ENCODE measurements at places on chromosomes 2 and 18. TPM values are rescaled to one million over a fixed set of nuclear protein-coding genes. Genes with fewer than 3 reads are reported as not detected.

DNA sequence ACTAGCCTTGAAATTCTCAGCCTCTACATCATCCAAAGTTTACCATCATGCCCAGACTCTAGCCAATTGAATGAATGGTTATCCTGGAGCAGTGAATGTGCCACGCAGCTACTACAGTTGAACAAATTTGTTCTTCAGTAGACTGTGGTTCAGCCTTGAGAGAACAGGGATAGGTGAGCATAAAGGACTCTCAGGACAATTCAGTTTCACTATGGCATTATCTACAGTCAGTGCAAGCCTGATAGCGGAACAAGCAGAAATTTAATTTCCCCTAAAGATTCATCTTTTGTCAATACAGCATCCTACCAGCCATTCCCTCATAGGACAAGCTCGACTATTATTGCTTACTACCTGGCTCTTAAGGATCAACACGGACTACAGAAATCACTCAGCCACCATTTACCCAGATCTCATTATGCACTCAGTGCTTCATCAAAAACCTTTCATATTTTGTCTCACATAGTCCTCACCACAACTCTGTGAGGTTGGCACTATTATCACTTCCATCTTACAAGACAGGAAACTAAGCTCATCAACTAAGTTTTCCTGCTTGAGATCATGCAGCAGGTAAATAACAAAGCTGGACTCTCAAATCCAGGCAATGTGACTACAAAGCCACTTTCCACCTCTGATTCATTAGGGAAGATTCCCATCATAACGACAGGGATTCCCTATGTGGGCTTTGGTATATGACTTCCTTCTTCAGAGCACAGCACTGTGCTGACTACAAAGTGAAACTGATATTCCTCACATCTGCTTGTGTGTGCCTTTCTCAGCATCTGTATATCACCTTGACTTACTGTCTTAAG, 181.5 kb upstream of the ACVR2A start:
- H3K27me3 ChIP-seq, result no peaks in the 10 kb centered on the region
- DNase-seq, result no peak
- H3K36me3 ChIP-seq, result no peaks in the 10 kb centered on the region
- no peak overlapping the region for H3K27ac ChIP-seq
- H3K4me3 ChIP-seq, result no peak overlapping the region

GRCh38 chr2:196853301-196854087, 44.3 kb upstream of the C2orf66 start:
- no peak overlapping the region for H3K27ac ChIP-seq
- no peaks in the 10 kb centered on the region for H3K4me1 ChIP-seq
- DNase-seq, result no peak
- no peaks in the 10 kb centered on the region for H3K27me3 ChIP-seq
- H3K4me3 ChIP-seq, result no peak overlapping the region
- no peaks in the 10 kb centered on the region for H3K36me3 ChIP-seq

GRCh38 chr2:118013221-118013723, 598 bp downstream of the CCDC93 start:
- no peaks in the 10 kb centered on the region for H3K4me1 ChIP-seq
- peak overlapping the region; percentile 89 for H3K27ac ChIP-seq
- H3K27me3 ChIP-seq, result no peaks in the 10 kb centered on the region

- H3K36me3 ChIP-seq, result no peaks in the 10 kb centered on the region
- H3K4me3 ChIP-seq, result no peak overlapping the region
- no peaks in the 10 kb centered on the region for H3K4me1 ChIP-seq
- no peak for DNase-seq
- no peak overlapping the region for H3K27ac ChIP-seq
Measured at GRCh38 chr2:568639-569235, 108.5 kb downstream of the TMEM18 start.

DNA sequence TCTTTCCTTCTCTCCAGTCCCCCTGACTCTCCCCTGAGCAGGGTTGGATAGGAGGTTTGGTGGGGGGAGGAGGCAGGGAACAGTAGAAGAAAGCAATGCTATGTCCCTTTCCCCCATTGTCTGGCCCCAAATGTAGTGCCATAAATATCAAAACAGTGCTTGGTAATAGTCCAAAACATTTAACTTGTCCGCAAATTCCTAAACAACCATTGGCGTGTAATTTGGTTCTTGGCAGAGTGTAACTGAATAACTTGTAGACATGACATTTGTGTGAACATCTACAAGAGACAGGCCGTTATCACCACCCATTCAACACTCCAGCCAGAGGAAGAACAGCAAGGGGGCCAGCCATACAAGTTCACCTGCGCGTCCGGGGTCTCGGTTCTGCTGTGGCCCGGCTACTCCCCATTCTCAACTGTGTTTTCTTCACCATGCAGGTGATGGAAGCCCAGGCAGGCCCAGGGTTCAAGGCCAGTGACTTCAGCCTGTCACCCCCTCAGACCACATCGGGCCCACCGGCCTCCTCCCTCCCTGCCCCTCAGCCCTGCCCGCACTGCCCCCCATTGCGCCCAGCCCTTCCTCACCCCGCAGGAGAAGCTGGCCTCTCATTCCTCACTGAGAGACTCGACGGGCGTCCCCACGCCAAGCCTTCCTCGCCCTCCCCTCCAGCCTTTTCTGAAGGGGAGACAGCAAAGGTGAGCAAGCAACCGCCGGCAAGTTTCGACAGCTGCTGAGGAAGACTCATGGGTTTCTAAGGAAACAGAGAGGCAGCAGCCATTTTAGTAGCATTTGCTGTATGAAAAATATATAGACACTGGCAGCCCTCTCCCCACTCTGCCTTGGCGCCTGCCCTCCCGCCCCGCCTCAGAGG, 699 bp upstream of the RAPGEF4 start:
- no peaks in the 10 kb centered on the region for H3K27me3 ChIP-seq
- peak overlapping the region; percentile 31 for H3K4me3 ChIP-seq
- H3K36me3 ChIP-seq, result no peaks in the 10 kb centered on the region
- no peak for DNase-seq
- H3K4me1 ChIP-seq, result peaks cover 7% of the 10 kb centered on the region
- H3K27ac ChIP-seq, result no peak overlapping the region

DNA sequence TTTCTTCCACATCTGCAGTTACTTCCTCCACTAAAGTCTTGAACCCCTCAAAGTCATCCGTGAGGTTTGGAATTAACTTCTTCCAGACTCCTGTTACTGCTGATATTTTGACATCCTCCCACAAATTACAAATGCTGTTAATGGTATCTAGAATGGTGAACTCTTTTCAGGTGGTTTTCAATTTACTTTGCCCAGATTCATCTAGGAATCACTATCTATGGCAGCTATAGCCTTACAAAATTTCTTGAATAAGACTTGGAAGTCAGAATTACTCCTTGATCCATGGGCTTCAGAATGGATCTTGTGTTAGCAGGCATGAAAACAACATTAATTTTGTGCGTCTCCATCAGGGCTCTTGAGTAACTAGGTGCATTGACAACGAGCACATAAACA, 19.9 kb downstream of the EPAS1 start:
- H3K4me1 ChIP-seq, result peaks cover 4% of the 10 kb centered on the region
- H3K27me3 ChIP-seq, result no peaks in the 10 kb centered on the region
- H3K4me3 ChIP-seq, result no peak overlapping the region
- H3K27ac ChIP-seq, result no peak overlapping the region
- no peak for DNase-seq
- no peaks in the 10 kb centered on the region for H3K36me3 ChIP-seq

DNA sequence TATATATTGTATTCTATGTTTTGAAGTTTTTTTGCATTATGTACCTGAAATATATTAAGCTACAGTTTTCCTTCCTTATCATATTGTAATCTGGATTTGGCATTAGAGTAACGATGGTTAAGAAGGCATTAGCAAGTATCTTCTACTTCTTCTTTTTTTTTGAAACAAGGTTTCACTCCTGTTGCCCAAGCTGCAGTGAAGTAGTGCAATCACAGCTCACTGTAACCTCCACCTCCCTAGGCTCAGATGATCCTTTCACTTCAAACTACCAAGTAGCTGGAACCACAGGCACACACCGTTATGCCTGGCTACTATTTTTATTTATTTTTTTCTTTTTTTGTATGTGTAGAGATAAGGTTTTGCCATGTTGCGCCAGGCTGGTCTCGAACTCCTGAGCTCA, 201.1 kb downstream of the ZNF804A start:
- H3K4me1 ChIP-seq, result no peaks in the 10 kb centered on the region
- no peak overlapping the region for H3K4me3 ChIP-seq
- no peak for DNase-seq
- no peaks in the 10 kb centered on the region for H3K36me3 ChIP-seq

DNA sequence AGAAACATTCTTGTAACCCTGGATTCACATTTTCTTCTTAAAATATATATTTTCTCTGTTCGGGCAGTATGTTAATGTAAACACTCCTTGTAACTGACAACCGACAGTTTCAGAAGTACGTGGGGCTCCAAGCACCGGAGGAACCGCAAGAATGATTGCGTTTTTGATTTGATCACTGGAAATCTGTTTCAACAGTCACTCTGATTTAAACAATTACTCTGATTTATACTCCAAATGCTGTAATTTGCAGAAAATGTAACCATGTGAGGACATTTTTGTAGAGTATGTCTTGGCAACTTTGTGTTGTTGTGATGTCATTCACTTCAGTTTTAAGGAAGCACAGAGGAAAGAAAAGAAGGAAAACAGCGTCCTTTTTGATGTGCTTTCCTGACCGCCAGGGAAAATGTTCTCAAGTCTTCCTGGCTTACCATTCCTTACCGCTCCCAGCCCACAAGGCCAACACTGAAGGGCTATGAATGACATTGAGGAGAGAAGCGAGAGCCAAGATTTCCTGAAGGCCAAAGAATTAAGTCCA, 77.7 kb downstream of the APOB start:
- H3K27ac ChIP-seq, result no peak overlapping the region
- DNase-seq, result no peak
- no peak overlapping the region for H3K4me3 ChIP-seq
- H3K27me3 ChIP-seq, result no peaks in the 10 kb centered on the region
- H3K36me3 ChIP-seq, result no peaks in the 10 kb centered on the region

GRCh38 chr2:146762786-146763185, 1082.0 kb upstream of the ACVR2A start:
- no peak overlapping the region for H3K4me3 ChIP-seq

GRCh38 chr2:72527424-72527823, 298.4 kb downstream of the EXOC6B start:
- no peaks in the 10 kb centered on the region for H3K27me3 ChIP-seq
- no peak overlapping the region for H3K4me3 ChIP-seq
- H3K27ac ChIP-seq, result no peak overlapping the region
- DNase-seq, result no peak

DNA sequence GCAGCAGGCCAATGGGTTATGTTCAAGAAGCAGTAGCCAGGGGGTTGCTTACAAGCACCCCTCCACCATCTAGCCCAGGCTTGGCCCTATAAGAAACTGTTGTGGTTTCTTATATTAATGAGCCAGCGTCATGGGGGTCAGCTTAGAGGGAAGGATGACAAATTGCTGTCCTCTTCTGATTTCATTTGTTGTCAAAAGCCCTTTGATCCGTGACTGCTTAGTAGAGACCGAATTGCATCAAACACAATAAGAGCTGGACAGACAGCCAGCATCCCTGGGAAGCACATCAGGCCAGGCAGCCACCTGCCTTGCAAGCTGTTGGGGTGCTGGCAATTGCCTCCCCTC, 206.6 kb upstream of the SETBP1 start:
- no peaks in the 10 kb centered on the region for H3K27me3 ChIP-seq
- H3K27ac ChIP-seq, result no peak overlapping the region
- no peak for DNase-seq
- H3K4me3 ChIP-seq, result no peak overlapping the region
- no peaks in the 10 kb centered on the region for H3K36me3 ChIP-seq

- no peak overlapping the region for H3K4me3 ChIP-seq
- no peak for DNase-seq
- no peaks in the 10 kb centered on the region for H3K27me3 ChIP-seq
- no peaks in the 10 kb centered on the region for H3K4me1 ChIP-seq
- H3K36me3 ChIP-seq, result no peaks in the 10 kb centered on the region
Measured at GRCh38 chr2:47243596-47244323, 88.7 kb upstream of the STPG4 start.

GRCh38 chr2:40199771-40200170, 252.1 kb downstream of the SLC8A1 start:
- H3K4me3 ChIP-seq, result no peak overlapping the region
- H3K4me1 ChIP-seq, result no peaks in the 10 kb centered on the region
- no peak overlapping the region for H3K27ac ChIP-seq
- no peaks in the 10 kb centered on the region for H3K27me3 ChIP-seq

GRCh38 chr2:129273266-129274037, 706.0 kb upstream of the RAB6C start:
- no peak overlapping the region for H3K27ac ChIP-seq
- no peak for DNase-seq
- no peaks in the 10 kb centered on the region for H3K36me3 ChIP-seq
- H3K4me1 ChIP-seq, result no peaks in the 10 kb centered on the region
- no peak overlapping the region for H3K4me3 ChIP-seq

DNA sequence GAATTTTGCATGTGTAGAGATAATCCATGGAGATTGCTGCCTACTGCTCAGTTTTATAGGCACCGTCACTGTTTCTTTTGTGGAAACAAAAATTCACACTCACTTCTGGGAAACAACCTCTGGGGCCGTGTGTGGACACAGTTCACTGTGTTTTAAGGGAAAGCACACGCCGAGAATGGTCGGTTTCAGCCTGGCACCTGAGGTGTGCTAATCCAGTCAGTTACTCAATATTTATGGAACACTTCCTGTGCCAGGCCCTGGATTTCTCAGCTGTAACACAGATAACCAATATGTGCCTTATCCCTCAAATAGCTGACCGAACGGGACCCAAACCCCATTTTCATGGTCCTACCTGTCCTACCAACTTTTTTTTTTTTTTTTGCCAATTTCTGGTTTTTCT, 179.6 kb downstream of the MGAT5 start:
- H3K4me3 ChIP-seq, result no peak overlapping the region
- peaks cover 69% of the 10 kb centered on the region for H3K36me3 ChIP-seq
- H3K27ac ChIP-seq, result no peak overlapping the region
- DNase-seq, result no peak

- no peak for DNase-seq
- no peak overlapping the region for H3K27ac ChIP-seq
- H3K36me3 ChIP-seq, result no peaks in the 10 kb centered on the region
- no peaks in the 10 kb centered on the region for H3K27me3 ChIP-seq
- H3K4me1 ChIP-seq, result no peaks in the 10 kb centered on the region
- no peak overlapping the region for H3K4me3 ChIP-seq
Measured at GRCh38 chr2:18170642-18171041, 292.2 kb downstream of the KCNS3 start.

- no peaks in the 10 kb centered on the region for H3K36me3 ChIP-seq
- no peaks in the 10 kb centered on the region for H3K27me3 ChIP-seq
Measured at GRCh38 chr18:2846636-2847316, at the start of gene EMILIN2. Gene EMILIN2 (plus strand): TSS chr18:2847006. CDS start chr18:2847189, 183 bp downstream.

- no peak for DNase-seq
- peak overlapping the region; percentile 89 for H3K27ac ChIP-seq
- H3K4me1 ChIP-seq, result no peaks in the 10 kb centered on the region
- no peaks in the 10 kb centered on the region for H3K36me3 ChIP-seq
- no peaks in the 10 kb centered on the region for H3K27me3 ChIP-seq
Measured at GRCh38 chr18:3053081-3053480, 40.1 kb upstream of the LPIN2 start.

The ONECUT2 gene
- not detected for total RNA-seq

The ICOS gene
- 1.2 TPM for total RNA-seq

The THSD7B gene
- not detected for total RNA-seq

The GAREM2 gene
- 0.94 TPM for total RNA-seq

The PTPRN gene
- total RNA-seq, result 4.9 TPM

The ZC3H6 gene
- total RNA-seq, result 5.6 TPM

The VWA3B gene
- total RNA-seq, result not detected

The CYP26B1 gene
- 8.3 TPM for total RNA-seq

The OTX1 gene
- total RNA-seq, result not detected
